ENCODE measurements at places on chromosomes 4 and X.
A peak's percentile ranks its signal among the peaks of the same experiment; 100 is the strongest.

- DNase-seq: peak; percentile 23
These were observed 1.3 kb downstream of the SLC6A8 start for GRCh38 chrX:153688911-153689590.

DNA sequence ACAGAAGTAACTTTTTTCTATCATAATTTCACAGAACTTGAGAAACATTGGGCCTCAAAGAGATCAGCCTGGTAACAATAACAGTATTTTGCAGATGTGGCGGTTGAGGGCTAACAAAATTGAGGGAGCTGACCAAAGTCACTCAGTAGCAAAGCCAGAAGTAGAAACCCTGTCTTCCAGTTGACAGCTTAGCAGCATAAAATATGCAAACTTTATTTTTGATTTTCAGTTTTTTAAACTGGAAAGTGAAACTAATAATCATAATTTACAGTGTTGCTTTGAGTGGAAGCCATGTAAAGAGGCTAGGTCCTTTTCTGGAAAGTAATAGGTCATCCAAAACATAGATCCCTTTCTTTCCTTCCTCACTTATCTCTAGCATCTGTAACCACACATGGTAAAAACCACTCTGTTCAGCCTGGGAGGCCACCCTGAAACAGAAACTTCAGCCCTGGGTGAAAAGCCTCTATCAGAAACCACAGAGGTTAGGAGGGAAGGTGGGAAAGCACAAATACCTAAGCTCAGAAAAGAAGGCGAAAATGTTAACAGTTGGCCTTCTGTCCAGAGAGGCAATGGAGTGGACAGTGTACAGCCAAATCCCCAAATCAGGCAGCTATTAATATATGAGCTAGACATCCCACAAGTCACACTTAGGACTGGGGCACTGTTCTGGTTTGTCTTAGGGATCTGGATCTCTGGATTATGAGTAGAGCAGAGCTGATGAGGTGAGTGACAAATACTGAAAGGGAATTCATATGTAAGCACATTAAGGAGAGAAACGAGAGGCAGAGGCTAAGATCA, 61.1 kb upstream of the ARSJ start:
- no peak for DNase-seq

DNA sequence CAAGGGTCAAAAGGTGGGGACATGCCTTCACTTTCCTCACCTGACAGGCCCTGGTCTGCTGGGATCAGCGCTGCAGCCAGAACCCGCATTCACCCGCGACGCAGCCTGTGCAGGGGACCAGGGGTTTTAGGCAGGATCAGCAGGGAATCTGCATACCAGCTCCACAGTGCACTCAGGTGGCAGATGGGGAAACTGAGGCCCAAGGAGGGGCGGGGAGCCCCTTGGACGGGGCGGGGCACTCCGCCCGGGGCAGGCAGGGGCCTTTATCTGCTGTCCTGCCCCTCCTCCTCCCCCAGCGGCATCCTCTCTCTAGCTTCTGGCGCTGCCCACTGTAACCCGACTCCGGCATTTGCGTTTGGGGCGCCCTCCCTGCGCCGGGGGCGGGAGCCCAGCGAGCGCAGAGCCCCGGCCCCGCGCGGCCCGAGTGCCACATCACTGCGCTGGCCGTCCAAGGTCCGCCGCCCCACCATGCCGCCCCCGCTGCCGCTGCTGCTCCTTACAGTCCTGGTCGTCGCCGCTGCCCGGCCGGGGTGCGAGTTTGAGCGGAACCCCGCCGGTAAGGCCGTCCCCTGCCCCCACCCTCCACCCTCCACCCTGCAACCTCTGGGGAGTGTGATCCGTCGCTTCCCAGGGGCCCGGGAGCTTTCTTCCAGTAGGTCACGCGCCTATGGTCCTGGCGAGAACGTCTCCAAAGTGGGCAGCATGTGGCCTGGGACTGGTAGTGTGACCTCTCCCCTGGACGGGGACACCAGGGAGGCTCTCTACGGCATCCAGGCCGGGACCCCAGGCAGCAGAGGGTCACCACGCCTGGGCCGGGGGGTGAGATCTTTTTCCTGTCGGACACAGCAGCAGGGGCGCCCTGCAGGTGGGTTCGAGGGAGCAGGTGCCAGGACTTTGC, at the start of gene CPZ:
TSS of gene CPZ (plus strand) at position 400 of the 898 bp plus-strand sequence. CDS start at position 469, 69 bp downstream.
- peak; percentile 60 for DNase-seq

- DNase-seq: peak; percentile 28
These were observed 134.1 kb downstream of the KLHL34 start for GRCh38 chrX:21524008-21524407.

DNA sequence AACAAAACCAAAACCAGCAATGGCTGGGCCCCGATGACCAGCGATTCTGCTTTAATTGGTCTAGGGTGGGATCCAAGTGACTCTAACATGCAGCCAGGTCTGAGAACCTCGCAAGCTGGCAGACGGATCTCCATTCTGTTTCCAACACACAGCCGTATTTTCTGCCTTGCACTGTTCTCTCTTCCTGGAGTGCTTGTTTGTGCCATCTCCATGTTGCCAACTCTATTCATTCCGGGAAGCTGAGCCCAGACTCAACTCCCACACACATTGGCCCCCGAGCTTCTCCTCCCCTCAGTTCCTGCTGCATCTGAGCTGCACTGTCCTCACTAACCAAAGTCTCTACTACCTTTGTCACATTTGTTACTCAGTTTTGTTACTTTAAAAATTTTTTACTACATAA, 35.6 kb downstream of the GEMIN8 start:
- no peak for DNase-seq

DNA sequence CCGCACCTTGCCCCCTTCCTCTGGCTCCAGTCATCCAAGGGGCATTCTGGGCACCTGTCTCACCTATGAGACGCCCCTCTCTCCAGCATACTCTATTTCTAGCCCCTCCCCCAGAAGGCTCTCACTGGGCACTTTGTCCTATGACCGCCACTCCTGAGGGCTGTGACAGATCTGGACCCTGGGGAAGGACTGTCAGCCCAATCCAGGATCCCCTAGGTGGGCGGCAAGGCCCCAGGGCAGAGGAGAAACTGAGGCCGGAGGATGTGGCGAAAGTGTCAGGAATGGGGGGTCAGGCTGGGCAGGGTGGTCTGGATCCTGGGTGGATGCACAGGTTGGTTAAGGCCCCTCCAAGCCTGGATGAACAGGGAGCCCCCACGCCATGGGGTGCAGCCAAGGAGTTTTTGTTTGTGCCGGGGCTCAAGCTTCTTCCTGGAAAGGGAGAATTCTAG, 16.2 kb upstream of the NAT8L start:
- DNase-seq: no peak

GRCh38 chr4:3209551-3210325, 39.2 kb upstream of the MSANTD1 start:
- no peak for DNase-seq
